NCI-H2081 treated with DMSO at 0.1 percent for 48 hours (cell line): ENCODE measurements at places on chromosomes 7 and 10.

- no peak for DNase-seq
Measured at GRCh38 chr10:71223347-71224058, 11.1 kb downstream of the UNC5B start.

DNA sequence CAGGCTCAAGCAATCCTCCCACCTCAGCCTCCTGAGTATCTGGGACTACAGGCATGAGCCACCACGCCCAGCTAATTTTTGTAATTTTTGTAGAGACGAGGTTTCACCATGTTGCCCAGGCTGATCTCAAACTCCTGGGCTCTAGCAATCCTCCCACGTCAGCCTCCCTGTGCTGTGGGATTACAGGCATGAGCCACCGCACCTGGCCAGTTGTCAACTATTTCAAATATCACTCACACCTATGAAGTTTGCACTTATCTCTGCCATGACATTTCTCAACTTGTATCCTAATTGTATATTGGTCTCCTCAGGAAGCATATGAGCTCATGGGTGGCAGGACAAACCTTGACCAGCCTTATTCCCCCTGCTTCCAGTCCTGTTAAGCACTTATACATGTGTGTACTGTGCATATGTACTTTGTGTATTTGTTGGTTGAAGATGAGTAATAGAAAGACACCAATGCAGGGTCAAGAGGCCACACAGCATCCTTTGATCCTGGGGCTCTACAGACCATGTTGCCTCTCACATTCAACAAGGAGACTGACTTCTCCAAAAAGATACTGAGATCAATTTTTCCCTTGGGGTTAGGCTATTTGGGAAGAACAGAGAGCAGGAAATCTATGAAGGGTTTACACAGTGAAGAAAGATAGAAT, 82.2 kb downstream of the SLC16A9 start:
- DNase-seq: no peak

DNA sequence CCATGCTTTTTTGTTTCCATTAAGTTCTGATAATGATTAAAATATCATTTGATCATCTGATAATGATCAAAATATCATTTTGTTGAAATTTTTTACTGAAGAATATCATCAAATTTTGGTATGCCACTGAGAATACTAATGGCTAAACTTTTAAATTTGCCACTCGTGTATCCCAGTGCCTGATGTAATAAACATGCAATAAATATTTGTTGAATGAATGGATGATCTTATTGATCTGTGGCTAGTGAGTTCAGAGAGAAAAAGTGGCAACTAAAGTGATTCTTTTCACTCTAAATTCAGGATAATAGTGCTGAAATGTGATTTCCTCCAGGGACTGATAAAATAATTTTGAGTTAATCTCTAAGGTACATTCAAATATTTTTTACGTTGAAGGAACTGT, 159.3 kb upstream of the WNT16 start:
- DNase-seq: no peak

DNA sequence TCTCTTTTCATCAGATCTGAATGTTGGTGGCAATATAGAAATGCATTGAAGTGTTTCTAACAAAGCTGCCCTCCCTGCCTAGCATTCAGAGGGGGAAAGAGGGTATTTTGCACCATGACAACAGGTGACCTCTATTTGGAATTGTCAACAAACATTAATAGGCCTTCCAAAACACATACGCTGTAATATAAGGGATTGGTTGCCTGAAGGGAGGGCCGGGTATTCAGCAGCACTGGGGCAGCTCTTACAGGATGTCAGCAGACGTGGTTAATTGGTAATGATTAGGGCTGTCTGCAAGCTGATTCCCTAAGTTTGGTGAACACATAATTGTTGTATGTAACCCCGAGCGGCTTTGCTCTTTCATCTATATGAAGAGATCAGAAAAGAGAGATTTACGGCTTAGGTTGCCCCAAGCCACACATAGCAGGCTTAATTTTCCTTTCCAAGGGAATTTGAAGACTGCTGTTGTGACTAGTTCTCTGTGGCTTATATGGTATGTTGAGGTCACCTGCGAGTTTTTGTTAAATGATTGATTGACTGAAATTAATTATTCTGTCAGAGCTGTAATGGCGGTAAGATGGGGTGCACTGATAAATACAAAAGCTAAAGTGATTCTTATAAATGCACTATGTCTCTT, 759.3 kb downstream of the LRMDA start:
- peak; percentile 41 for DNase-seq

- DNase-seq: no peak
Measured at GRCh38 chr10:91082447-91082846, 138.0 kb upstream of the PCGF5 start.

DNA sequence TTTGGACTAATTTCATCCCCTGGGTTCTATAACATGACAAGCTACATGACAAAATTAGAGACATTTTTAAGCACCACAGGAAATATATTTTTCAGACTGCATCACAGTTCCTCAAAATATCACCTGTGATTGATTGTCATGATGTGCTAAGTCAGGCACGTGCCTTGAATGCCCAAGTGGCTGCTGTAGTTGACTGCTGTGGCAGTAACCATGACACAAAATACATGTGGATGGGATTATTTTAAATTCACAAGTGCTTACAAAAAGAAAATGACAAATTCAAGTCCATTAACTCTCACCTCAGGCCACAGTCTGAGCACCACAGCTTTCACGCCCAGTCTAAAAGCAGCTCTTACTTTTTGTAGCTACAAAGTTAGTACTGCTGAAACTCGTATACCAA, 45.5 kb downstream of the TNPO3 start:
- DNase-seq: no peak

GRCh38 chr7:21497072-21497471, 45.8 kb upstream of the DNAH11 start:
- no peak for DNase-seq

DNA sequence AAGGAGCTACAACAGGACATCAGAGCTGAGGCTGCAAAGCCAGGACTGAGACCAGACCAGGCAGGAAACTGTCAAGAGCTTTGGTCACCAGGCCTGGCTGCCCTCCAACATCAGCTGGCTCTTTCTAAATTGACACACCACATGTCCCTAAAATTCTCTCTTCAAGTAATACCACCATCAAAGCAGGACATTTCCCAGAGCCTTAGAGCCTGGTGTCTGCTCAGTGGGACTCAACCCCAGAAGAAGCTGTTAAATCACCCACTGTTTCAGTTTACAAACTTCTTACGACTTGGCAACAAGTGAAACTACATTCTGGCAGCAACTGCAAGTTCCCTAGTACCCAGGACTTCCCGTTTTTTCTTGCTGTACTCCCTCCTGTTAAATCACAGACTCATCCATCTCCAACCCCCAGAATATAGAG, 3.8 kb upstream of the IL6 start:
- DNase-seq: no peak

GRCh38 chr7:128450409-128450808, 5.3 kb upstream of the HILPDA start:
- DNase-seq: no peak

DNA sequence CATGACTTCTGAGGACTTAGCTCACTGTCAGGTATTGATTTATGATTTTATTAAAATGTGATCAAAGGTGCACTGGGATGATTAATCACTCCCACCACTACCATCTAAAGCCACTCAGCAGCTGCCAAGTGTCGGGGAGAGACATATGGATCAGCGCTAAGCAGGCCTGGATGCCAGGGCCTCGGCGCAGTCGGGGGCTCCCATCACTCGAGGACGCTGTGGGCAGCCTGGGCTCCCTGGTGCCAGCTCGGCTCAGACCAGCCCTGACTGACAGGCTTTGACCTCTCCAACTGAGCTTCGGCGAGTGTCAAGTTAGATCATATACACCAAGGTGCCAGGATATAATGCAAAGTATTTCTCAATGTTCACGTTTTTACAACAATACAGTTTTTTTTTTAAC, 267.7 kb downstream of the ACTR3B start:
- no peak for DNase-seq

- DNase-seq: no peak
Measured at GRCh38 chr7:65731562-65732035, 141.3 kb upstream of the VKORC1L1 start.

- DNase-seq: no peak
Measured at GRCh38 chr7:14734839-14735321, 167.7 kb downstream of the DGKB start.

- peak; percentile 56 for DNase-seq
Measured at GRCh38 chr10:22911889-22912762, 15.7 kb upstream of the ARMC3 start.

DNA sequence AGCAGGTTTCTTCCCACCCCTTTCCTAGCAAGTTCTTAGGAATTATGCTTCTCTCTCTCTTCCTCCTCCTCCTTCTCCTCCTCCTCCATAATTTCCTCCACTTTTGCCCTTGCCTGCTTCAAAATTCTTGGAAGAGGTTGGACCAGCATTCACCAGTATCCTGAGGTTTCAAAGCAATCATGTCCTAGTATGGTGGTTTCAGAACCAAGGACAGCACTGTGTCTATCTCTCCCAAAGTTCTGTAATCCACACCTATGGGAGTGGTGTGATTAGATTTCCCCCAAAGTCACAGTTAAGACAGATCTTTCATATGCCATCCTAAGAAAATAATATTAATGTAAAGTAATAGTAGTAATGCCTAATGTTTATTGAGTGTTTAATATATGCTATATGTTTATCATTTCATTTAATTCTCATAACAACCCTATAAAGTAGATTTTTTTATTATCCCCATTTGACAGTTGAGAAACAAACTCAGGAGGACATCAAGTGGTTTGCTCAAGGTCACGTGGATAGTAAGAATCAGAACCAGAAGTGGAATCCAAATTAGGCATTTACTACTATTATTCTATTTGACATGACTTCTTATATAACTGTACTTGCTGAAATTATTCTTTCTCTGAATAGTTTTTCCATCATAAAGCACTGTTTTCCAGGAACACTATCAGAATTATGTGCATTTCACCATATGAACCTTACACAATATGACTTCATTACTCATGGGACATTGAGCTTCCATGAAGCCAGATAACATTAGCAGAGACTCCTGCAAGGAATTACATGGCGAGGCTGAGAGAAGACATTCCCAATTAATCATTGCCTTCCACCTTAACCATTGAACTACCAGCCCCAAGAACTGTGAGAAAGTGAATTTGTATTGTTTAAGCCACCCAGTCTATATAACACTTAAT, 91.4 kb downstream of the IPMK start:
- DNase-seq: no peak

GRCh38 chr10:112218036-112218390, 34.4 kb upstream of the GPAM start:
- DNase-seq: no peak

GRCh38 chr7:24129597-24129996, 154.4 kb upstream of the NPY start:
- DNase-seq: no peak

DNA sequence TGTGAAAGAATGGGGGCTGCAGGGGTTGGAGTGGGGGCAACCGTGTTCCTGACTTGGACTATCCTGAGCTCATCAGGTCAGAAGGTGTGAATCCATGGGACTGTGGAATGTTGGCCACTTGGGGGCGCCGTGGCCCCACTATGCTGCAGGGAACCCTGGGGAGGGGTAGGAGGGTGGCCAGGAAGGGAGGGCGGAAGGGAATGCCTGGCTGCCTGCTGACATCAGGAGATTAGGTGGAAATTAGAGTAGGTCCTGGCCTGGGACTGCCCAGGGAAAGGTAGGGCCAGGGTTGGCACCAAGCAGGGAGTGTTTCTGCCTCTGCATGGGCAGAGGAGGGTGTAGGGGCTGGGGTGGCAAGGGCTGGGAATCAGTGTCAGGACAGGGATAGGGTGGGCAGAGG, 65.8 kb upstream of the PRSS58 start:
- no peak for DNase-seq

DNA sequence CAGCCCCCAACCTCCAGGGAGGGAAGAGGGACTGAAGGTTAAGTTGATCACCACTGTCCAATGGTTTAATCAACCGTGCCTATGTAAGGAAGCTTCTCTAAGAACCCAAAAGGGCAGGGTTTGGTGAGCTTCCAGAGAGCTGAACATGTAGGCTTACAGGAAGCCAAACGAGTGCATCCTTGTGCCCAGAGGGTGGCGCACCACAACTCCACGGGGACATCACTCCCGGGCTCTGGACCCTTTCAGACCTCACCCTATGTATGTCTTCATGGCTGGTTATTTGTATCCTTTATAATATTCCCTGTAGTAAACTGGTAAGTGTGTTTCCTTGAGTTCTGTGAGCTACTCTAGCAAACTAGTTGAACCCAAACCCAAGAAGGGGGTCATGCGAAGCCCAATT, 11.5 kb upstream of the NFKB2 start:
- DNase-seq: no peak

DNA sequence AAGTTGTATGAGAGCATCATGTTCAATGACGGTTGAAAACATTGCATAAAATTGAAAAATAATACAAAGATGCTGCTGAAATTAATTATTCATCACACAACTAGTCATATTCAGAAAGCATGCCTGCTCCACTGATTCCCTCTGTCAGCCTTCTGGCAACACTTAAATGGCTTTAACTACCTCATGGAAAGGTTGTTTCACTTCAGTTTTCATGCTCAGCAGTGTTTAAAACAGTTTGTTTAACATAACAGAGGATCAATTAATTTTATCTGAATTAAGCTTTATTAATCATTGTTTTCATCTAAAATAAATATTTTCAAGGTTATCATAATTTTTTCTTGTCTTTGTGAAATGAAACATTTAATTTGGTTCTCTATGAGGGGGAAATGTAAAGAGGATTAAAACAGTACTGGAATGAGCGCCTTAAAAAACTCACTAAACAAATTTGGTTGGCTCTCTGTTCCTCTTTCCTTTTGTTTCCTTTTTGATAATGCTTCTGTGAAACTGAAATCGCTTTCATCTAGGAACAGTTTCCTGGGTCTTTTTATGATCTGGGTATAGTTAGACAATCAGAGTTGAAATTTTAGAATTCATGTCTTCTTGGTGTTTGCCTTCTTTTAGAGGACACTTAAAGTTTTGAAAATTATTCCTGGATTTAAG, 427.4 kb downstream of the SH2D4B start:
- DNase-seq: no peak

DNA sequence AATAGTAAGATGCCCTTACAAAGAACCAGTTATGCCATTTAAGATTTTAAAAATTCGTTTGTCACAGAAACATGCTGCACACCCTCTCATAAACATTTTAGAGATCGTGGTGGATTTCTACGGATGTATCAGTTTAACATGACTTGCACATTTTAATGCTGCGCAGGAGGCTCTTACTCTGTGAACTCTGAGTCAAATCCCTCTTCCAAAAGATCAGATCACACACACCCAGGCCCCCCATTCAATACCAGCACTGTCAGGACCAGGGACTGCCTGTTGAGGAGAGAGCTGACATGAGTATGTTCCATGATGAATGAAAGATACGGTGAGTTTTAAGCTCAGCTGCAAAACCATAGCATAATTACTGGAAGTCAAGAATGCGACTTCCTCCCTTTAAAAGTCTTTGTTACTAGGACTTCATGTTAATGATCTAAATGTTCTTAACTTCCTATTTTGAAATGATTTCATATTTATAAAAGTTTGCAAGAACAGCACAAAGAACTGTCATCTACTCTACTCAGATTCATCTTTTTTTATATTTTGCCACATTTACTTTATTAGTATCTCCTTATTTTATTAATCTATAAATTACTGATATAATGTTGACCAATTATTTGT, 500.2 kb downstream of the GLRX3 start:
- DNase-seq: no peak
